CD4-positive, alpha-beta T cell treated with Interleukin-17A for 1 hour (primary cell): ENCODE measurements at places on chromosomes 5 and 9.

DNA sequence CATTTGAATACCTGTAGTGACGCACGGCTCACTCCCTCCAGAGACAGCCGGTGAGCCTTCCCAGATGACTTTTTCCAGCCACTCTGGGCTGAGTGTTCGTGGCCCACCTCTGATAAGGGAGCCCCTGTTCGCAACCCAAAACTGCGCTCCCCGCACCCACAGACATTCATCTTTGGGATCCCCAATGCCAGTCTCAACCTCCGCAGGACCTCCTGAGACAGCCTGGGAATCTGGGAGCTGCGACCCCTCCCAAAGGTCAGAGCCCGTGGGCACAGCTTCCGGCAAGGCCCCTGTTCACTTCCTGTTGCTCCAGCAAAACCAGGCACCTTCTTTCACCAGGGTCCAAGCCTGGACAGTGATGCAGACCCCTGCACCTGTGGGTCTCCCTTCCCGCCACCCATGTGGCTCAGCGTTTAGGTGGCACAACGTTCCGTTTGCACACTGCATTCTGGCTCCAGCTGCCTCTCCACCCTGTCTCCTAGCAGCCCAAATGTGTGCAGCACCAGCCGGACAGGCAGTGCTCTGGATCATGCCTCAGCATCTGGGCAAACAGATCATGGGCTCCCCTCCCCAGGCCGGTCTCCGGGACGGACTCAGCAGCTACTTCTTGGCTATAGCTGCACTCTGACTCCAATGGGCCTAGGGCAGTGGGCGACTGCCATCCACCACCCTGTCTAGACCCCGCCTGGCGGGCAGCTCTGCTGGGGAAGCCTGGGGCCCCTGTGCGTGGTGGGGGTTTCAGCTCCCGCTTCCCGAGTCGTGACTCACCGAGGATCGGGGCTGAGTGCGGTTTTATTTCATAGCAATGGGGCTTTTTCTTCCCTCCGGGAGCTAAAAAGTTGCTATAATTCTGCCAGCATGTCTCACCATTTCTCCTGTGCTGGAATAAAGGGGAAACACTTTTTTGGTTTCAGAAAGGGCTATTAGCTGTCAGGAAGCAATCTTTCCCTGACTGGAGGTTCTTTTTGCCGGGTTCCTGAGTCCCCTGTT is 156.0 kb downstream of the OLFM1 start:
- no peak for DNase-seq

DNA sequence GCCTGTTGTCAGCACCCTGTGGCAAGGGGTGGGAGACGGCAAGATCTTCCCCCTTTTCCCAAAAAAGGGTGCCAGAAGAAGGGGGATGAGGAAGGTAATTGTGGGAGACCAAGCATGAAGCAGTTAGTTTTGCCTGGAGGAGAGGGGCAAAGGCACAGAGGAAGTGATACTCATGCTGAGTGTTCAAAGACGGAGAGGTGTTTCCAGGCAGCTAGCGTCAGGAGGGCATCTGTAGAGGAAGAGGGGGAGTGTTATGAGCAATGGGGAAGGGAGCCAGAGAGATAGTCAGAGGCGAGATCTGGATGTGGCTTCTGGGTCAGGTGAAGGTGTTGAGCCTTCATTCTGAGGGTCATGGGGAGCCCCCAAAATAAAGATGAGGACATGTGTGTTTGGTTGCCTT is 26.9 kb upstream of the ADAM19 start:
- peak; percentile 40 for DNase-seq

DNA sequence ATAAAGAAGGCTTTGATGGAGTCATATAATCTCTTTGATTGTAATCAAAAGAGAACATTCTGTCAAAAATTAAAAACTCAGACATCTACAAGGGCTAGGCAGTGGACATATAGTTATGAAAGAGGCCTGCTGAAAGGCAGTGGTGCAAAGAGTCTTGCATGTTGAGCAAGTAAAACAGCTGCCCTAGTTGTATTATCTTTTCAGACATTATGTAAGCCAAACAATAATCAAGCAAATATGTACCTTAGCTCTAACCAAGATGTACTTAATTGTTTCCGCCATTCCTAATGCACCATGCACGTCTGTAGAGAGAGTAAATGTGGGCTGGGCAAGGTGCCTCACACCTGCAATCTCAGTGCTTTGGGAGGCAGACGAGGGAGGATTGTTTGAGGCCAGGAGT is 14.3 kb downstream of the GAPT start:
- no peak for DNase-seq

DNA sequence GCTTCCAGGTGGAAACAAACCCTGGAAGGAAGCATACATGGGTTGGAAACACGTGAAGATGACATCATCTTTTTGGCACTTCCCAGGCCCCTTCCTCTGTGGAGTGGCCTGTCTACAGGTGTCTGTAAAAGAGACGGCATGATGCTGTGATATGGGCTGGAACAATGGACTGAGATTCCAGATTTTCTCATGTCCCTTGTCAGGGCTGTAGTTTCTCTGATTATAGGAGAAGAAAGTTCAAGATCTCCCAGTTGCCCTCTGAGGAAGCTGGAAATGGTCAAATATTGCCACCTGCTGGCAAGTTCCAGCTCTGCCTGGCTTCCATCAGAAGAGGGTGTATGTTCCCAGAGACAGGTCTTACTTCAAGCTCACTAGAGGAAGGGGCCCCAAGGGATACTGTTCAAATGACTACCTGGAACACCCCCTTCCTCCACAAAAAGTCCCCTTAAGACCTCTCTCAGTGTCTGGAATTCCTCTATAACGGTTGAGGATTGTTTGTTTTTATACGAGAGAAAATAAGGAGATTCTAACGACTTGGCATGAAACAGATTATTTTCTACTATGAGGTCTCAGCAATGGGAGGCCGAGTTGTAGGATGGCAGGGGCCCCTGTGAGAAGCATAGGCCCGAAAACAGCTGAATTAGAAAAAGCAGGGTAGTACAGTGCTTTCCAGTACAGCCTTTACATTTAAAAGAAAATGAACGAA is 7.3 kb upstream of the ANXA6 start:
- DNase-seq: peak; percentile 89

DNA sequence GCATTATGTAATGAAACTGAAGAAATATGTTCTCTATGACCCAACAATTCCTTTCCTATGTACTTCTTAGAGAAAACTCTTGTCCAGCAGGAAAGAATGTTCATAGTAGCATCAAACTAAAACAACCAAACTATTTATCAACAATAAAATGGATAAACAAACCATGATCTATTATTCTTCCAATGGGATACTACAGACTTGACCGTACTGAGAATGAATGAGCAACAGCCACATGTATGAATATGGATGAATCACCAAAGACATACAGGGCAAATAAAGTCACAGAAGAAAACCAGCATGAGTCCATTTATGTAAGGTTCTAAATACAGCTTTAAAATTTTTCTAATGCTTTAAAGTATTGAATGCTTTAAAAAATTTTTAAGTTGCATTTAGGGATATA is 73.6 kb upstream of the SUSD1 start:
- DNase-seq: no peak

GRCh38 chr9:94859226-94859625 is 132.7 kb downstream of the AOPEP start:
- DNase-seq: no peak

DNA sequence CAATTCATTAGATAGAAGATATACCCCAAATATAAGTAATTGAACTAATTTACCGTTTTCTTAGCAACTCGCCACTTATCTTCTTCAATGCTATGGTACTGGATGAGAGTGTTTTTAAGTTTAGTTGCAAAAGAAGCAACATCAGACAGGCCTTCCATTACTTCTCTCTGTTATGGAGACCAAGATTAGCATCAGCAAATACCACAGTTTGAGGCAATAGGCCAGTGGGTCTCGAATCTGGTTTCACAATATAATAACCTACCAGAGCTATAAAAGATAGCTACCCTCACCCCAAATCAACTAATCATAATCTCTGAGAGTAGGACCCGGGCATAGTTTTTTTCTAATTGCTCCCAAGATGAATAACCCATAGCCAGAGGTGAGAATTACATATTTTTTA is 5.1 kb downstream of the STARD4 start:
- no peak for DNase-seq

DNA sequence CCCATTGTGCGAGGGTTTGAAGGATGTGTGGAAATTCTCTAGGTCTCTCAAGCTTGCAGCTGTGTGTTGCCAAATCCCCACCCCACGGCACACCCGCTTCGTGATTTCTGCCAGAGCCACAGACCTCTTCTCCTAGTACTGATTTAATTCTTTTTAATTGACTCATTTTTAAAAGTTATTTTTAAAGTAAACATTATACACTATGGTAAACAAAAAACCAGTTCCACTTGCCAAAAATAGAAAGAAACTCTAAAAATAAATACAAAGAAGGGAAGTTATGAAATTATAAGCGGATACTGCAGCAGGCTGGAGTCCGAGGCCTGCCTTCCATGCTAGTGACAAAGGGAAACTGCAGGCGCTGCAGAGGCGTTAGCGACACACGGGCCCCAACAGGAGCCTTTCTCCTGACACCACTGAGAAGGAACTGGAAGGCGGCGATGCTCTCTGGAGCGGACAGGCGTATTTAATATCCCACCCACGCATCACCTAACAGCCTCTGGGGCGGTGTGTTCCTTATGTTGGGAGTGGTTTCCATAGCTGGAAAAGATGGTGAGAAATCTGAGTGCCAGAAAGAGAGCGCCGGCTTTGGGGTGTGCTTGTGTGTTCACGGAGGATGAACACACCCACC is 122.5 kb downstream of the COL23A1 start:
- no peak for DNase-seq

DNA sequence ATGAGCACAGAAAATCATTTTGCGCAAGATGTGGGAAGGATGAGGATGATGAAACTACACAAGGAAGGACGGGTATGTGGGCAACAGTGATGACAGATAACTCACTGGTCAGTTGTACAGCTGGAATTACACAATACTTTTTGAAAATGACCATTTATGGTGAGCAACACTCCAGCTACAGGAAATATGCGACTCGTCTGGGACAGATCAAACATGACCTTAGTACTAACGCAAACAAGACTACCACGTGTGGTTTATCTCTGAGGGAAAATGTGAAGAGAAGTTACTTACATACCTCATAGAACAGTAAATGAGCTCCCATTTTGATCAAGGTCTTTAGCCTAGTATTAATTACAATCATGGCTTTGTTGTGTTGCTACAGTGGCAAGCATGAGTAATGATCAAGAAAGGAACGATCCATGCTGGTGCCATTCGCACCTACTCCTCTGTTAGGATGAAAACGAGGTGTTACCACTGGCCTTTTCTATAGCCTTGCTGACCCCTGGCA is 456.9 kb downstream of the BNC2 start:
- no peak for DNase-seq

DNA sequence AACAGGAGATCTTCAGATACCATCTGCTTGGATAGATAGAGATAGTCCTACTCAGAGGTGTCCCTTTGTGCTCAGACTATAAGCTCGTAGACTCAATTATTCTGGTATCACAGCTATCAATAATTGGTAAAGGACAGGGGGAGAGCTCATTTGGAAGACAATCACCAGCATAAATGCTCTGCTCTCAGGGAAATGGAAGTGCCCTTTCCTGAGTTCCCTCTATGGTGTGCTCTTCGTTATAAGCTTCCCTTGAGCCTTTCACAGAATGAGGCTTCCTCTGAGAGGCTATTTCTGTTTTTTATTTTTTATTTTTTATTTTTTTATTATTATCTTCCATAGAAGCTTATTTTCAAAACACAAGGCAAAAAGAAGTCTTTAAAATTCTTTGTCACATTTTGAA is 1155.7 kb upstream of the DMAC1 start:
- DNase-seq: no peak

GRCh38 chr5:30050056-30050815 is 1143.2 kb upstream of the CDH6 start:
- DNase-seq: no peak

DNA sequence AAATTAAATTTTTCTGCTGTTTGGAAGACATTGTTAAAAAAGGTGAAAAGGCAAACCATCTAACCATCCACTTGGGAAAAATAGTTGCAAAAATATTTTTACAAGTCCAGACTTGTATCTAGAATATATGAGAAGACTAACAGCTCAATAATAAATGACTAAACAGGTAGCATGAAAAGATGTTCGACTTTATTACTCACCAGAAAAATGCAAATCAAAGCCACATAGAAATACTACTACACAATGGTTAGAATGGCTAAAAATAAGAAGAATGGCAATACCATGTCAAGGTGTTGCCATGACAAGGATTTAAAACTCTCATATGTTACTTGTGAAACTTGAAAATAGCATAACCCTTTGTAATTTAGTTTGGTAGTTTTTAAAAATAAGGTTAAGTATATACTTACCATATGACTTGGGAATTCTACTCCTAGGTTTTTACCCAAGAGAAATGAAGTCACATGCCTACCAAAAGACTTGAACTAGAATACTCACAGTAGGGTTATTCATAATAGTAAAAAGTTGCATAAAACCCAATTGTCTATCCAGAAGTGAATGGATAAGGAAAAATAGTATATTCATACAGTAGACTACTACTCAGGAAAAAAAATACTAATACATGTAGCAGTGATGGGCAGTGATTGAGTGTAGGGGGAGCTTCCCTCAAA is 93.8 kb downstream of the VPS13A start:
- DNase-seq: no peak

- no peak for DNase-seq
Observed at GRCh38 chr5:41851116-41851515, 19.1 kb downstream of the OXCT1 start.

GRCh38 chr5:35781181-35781790 is 75.4 kb upstream of the IL7R start:
- DNase-seq: no peak

- peak; percentile 28 for DNase-seq
Observed at GRCh38 chr5:14983666-14984441, 112.3 kb upstream of the ANKH start.

DNA sequence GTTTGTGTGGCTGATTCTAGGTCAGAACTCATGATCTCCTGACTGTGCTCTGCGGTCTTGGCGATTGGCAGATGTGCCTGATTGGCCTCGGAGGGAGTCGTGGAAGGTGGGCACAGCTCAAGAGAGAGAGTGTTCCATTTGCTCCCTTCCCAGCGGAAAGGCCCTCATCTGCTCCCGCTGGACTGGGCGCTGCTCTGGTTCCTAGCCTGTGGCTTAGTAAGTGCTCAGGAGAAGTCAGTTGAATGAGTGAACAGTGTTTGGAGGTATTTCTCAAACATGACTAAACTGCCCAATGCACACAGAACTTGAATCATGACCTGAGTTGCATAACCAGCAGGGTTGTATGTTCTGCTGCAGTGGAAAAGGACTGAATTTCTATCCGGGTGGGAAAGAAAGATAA is 120.2 kb upstream of the PITX1 start:
- no peak for DNase-seq

DNA sequence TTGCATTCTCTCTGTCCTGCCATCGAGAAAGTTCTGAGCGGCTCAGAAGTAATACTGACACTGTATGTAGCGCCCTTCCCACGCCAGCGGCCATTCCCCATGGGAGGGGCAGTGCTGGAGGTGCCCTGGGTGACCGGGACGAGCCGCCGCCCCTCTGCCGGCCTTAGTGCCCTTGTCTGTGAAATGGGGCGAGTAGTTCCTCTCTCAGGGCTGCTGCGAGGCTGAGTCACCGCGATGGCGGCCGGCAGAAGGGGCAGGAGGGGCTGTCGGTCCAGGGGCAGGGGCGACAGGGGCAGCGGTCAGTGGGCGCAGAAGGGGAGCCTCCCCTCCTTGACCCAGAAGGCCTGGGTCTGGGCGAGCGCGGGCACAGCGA is 148.9 kb downstream of the GAPVD1 start:
- DNase-seq: no peak

- no peak for DNase-seq
Observed at GRCh38 chr5:73136055-73136562, 15.7 kb downstream of the TMEM171 start.

GRCh38 chr5:143673676-143674468 is 138.1 kb upstream of the HMHB1 start:
- no peak for DNase-seq

- no peak for DNase-seq
Observed at GRCh38 chr9:126375386-126375785, 48.8 kb downstream of the MVB12B start.
